ENCODE measurements at places on chromosomes 5 and 9. TPM values are rescaled to one million over a fixed set of nuclear protein-coding genes. Genes with fewer than 3 reads are reported as not detected.

SYK gene
- 31.0 TPM for total RNA-seq

IL7R gene
- total RNA-seq = 1.4 TPM

RUSC2 gene
- 10.3 TPM for total RNA-seq

GFPT2 gene
- 3.9 TPM for total RNA-seq

TUT7 gene
- 23.3 TPM for total RNA-seq

ANKHD1 gene
- 40.0 TPM for total RNA-seq

STKLD1 gene
- total RNA-seq = not detected

BAAT gene
- 0.05 TPM for total RNA-seq

CAMK2A gene
- total RNA-seq = not detected

UBE2QL1 gene
- total RNA-seq = not detected

MEGF10 gene
- total RNA-seq = 0.05 TPM

OLFM1 gene
- not detected for total RNA-seq

GRXCR2 gene
- not detected for total RNA-seq

SLC1A3 gene
- 2.7 TPM for total RNA-seq

FRRS1L gene
- total RNA-seq = 0.07 TPM

KLHL9 gene
- total RNA-seq = 15.2 TPM

OBP2A gene
- not detected for total RNA-seq

KLF4 gene
- 65.8 TPM for total RNA-seq

GGTA1 gene
- total RNA-seq = 0.14 TPM

PDE6A gene
- total RNA-seq = not detected

ADAMTS12 gene
- total RNA-seq = 1.6 TPM

ZNF879 gene
- total RNA-seq = 1.3 TPM

MYMK gene
- not detected for total RNA-seq

KIAA1958 gene
- total RNA-seq = 0.84 TPM

CATSPER3 gene
- total RNA-seq = not detected

VAV2 gene
- total RNA-seq = 21.0 TPM

UGT3A1 gene
- not detected for total RNA-seq

C9orf152 gene
- total RNA-seq = 0.07 TPM

NUTM2G gene
- total RNA-seq = not detected

GLDC gene
- total RNA-seq = 1.7 TPM

AGTPBP1 gene
- total RNA-seq = 9.6 TPM

PCDHA3 gene
- not detected for total RNA-seq

PCDHB2 gene
- not detected for total RNA-seq

RLN2 gene
- 1.3 TPM for total RNA-seq

ZBTB43 gene
- total RNA-seq = 7.2 TPM

TAF1L gene
- not detected for total RNA-seq

SLC6A3 gene
- not detected for total RNA-seq

PDLIM4 gene
- total RNA-seq = 61.7 TPM

ANKRD55 gene
- total RNA-seq = not detected

GABRP gene
- 0.35 TPM for total RNA-seq

OR13C3 gene
- total RNA-seq = not detected

SPINK1 gene
- total RNA-seq = not detected

PROB1 gene
- total RNA-seq = 1.6 TPM

ZBED3 gene
- total RNA-seq = 0.85 TPM

TDRD7 gene
- total RNA-seq = 1.9 TPM

GPR151 gene
- total RNA-seq = not detected

All from airway epithelial cell (primary cell).